A172 (cell line): ENCODE measurements at places on chromosomes 11 and 22. TPM values are rescaled to one million over a fixed set of nuclear protein-coding genes. Genes with fewer than 3 reads are reported as not detected.

DNA sequence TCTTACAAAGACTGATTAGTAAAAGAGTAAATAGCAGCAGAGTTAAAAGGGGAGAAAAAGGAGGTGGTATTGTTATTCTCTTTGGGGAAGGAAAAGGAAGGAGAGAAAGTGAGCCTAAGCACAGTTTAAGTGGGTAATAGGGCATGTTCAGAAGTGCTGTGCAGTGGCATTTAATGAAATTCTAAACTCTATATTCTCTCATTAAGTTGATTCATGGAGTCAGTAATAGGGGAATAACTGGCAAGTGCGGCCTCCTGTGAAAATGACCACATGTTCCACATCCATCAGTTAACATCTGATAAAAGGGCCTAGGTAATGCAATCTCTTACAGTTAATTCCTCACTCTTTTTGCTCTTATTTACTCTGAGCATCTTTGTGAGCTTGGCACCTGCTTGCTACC is 516.7 kb downstream of the JRKL start:
- no peak for DNase-seq

DNA sequence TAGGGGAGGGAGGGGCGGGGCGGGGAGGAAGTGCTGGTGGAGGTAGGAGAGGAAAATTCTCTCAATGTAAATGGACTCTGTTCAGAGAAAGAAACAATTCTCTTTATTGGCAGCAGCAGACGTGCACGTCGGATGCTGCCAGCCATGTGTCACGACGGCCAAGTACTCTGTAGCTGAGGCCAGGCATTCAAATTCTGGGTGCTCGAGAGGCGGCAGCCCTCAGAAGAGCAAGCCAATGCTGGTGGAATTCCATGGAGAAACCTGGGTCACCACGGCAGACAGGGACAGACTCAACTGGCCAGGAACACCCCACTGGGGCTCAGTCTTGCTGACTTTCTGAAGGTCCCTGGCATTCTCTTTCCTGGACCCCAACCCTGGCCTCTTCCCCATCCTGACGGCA is 90.8 kb downstream of the ABTB2 start:
- no peak for DNase-seq

- DNase-seq = no peak
These were observed 14.4 kb upstream of the ST3GAL4 start for GRCh38 chr11:126340960-126341606.

DNA sequence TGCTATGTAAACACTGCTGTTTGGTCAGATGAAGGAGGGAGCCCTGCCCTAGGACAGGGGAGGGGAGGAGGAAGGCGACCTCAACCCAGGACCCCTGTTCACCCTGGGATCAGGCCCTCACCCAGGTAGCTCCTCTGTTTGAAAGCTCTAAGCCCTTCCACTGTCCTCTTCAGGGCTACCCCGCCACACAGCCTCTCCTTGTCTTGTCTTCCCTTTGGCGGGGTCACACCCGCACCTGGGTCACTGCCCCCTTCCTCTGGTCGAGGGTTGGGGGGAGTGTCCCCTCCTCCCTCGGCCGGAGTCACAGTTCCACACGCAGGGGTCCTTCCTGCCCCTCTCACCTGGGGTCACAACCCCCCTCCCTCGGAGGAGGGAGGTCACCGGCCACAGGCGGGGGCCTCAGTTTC is 463 bp upstream of the PTPMT1 start:
- DNase-seq = no peak

DNA sequence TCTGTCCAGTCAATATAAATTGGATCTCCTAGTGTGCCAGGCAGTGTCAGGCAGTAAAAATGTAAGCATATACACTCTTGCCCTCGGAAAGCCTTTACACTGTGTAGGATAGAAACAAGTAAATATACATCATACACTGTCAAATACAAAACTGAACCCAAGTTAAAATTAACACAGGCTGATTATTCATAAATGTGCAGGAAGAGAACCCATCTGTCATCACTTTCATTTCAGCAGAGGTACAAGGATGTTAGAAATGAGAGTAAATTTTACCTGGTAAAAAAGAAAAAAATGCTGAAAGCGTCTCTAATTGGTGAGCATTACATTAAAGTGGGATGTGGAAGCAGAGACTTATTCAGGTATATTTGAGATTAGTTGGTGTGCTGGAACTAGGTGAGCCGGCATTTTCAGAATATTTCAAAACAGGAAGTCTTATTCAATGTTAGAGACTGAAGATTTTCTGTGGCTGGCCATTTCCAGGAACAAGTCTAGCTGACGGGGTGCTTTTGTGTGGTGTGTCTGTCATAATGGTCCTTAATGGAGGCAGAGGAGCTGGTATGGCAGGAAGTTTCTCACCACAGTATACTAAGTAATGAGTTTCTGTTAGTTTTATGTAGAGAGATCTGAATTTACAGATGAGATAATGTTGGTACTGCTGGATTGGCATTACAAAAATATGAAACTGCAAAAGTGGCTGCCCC is 192.6 kb downstream of the CASP12 start:
- DNase-seq = peak; percentile 35

- no peak for DNase-seq
These were observed at the start of gene ANKRD13D for GRCh38 chr11:67289226-67289650. ANKRD13D (plus strand) TSS chr11:67289303; CDS start chr11:67289461, 158 bp downstream.

Gene ZNF280B
- 3.0 TPM in 2 replicates for total RNA-seq

DNA sequence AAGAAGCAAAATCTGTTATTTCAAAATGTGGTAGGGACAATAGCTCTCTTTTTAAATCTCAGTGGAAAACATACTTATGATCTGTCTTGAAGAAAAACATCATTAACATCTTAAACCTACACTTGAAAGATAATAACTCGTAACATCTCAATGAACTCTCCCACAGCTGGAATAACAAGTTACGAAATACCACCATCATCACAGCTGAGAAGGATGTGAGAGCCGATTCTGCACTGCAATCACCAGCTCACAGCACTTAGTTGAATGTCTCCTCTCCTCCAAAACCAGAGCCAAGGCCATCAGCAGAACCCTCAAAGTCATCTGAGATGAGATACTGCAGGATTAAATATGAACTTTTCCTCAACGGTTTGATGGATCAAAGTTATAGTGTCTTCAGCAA is 124.3 kb downstream of the ARHGAP20 start:
- DNase-seq = no peak

- DNase-seq = peak; percentile 93
These were observed 476.9 kb downstream of the MIAT start for GRCh38 chr22:27134315-27134701.
